Lung (tissue), 17 donors: ENCODE measurements at places on chromosomes 5 and 9. TPM values are rescaled to one million over a fixed set of nuclear protein-coding genes. Genes with fewer than 3 reads are reported as not detected.
A peak's percentile ranks its signal among the peaks of the same experiment; 100 is the strongest.

DNA sequence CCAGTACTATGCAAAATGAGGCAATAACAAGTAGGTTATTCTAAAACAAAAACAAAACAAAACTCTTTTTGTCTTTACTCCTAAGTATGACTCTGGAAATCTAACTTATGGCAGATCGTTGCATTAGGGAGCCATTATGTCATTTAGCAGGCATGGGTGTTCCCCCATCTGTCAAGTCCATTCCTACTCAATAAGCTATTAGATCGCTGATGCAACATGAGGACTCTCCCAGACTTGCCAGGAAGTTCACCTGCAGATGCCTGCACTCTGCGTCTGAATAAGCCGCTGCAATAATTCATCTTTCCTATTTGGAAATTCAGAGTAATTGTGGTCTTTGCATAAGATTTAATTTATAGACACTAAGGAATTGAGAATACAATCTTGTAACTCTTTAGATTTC lies 585.0 kb downstream of the KIF4B start:
- DNase-seq: no peak

- DNase-seq: no peak
Observed at GRCh38 chr9:137421838-137422603, 941 bp downstream of the EXD3 start.

The TMEM232 gene
- total RNA-seq: 28.3 TPM

GRCh38 chr5:98308231-98308630 lies 465.2 kb upstream of the RGMB start:
- DNase-seq: no peak

The TIMD4 gene
- 1.5 TPM for total RNA-seq

DNA sequence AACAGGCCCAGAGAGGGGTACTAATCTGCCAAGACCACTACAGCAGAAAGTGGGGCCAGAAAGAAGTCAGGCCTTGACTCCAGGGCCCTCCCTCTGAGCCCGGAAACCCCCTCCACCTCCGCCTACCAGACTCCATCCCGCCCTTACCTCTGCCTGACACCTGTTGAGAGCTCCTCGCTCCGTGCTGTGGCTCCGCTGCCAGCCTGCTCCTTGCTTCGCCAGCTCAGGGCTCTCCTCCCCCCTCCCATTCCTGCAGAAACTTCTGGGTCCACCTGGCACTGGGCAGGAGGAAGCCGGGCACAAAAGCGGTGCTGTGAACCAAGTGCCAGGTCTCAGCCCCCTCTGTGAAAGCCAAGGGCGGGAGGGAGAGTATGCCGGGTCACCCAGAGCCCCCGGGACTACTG lies 6.4 kb upstream of the ST6GALNAC6 start:
- DNase-seq: no peak

The WDR38 gene
- 11.4 TPM for total RNA-seq

- no peak for DNase-seq
Observed at GRCh38 chr5:170126061-170126460, 20.4 kb downstream of the FOXI1 start.

DNA sequence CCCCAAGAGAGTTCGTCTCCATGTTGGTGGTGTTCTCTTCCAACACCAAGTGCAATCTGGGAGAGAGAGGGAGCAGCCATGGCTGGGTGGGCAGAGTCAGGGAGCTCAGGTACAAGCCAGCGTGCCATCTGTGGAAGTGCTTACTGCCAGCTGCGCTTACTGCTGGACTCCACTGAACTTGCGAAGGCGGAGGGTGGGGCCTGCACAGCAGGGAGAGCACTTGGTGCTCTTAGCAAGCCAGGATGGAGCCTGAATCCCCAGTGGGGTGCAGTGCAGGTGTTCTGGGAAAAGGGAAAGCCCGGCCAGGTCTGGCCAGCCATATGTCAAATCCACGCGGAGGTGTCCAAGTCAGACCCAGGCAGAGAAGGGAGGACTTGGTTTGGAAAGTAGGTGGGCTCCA lies 142.0 kb downstream of the FANCC start:
- no peak for DNase-seq

GRCh38 chr5:79119486-79119885 lies 7.9 kb downstream of the BHMT start:
- DNase-seq: no peak

GRCh38 chr5:124745007-124745927 lies 1.2 kb downstream of the ZNF608 start:
- peak; percentile 69 for DNase-seq

- peak; percentile 72 for DNase-seq
Observed at GRCh38 chr9:75027187-75028107, 646 bp downstream of the CARNMT1 start.

DNA sequence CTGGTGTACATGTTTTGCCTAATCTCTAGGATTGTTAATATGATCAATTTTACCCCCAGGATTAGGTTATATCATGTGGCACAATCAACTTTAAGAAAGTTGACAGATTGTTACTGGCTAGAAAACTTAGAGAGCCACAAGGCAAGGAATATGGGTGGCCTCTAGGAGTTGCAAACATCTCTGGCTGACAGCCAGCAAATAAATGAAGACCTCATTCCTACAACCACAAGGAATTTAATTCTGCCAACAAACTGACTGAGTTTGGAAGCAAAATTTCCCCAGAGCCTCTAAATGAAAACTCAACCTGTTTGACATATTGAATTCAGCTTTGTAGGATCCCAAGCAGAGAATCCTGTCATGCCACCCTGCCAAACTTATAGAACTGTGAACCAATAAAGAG lies 196.4 kb upstream of the PTGER4 start:
- no peak for DNase-seq

- peak; percentile 34 for DNase-seq
Observed at GRCh38 chr9:99601571-99602111, 220.0 kb upstream of the NR4A3 start.

- no peak for DNase-seq
Observed at GRCh38 chr5:175697846-175698245, 40.0 kb downstream of the HRH2 start.

GRCh38 chr5:99138911-99139310 lies 210.1 kb upstream of the CHD1 start:
- no peak for DNase-seq

DNA sequence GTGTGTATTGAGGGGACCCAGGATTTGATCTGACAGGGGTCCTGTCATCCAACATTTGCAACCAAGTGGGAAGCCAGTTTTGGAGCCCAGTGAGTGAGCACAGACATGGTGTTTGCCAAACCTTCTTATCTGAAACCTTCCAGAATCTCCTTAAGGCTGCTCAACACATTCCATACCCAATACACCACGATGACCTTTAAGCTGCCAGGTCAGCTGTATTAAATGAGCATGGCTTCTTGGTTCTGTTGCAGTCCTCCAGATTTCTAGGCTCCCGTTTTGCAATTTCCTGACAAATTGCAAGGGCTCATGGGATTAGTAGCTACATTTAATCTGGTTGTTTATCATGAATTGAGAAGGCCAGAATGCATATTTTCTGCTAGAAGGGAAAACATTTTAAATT lies 124.2 kb upstream of the ATP10B start:
- DNase-seq: no peak

The CA9 gene
- 0.88 TPM for total RNA-seq

The FGF10 gene
- total RNA-seq: 37.3 TPM

DNA sequence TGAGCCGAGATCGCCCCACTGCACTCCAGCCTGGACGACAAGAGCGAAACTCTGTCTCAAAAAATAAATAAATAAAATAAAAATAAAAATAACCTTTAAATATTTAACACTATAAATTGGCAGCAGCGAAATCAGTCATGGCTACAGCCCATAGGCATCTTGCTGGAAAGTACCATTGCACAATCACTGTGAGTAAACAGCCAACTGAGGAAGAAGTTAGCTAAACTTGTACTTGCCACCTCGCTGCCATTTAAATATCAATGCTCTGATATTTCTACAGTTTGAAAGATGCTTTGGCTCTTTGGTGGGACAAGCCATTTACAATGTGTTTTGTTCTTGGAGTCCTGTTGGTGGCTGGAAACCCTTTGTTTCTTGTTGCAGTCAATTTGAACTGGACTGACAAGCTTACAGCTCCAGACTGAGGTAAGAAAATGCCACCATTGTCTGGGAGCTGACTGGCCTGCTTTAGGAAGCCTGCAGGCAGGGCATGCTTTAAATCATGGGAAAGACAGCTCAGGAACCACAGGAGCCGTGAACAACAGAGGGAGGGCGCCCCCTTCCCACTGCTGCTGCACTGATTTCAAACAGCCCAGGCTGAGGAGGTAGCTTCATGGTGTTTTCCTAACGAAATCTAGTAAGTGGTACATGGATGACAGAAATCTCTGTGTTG lies 322.8 kb upstream of the RFX3 start:
- DNase-seq: peak; percentile 27
